ENCODE measurements at places on chromosomes 7 and 10. TPM values are rescaled to one million over a fixed set of nuclear protein-coding genes. Genes with fewer than 3 reads are reported as not detected.

GRM3 gene
- total RNA-seq: not detected

DNA sequence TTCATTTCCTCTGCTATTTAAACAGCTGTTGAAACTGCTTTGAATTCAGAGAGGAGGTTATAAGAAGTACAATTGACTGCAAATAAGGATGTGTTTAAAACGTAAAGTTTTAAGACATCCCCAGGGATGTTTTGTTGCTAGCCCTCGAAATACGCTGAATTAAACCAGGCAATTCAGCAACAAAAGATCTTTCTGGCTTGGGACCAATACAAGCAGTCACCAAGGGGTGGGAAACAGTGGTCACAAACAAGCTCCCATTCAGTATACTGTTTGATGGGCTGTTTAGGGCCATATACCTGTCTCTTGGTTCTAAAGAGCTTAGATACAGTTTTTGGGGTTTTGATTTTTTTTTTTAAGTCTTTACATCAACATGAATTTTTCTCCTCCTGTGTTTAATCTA, 446.3 kb upstream of the POT1 start:
- DNase-seq: no peak

DNA sequence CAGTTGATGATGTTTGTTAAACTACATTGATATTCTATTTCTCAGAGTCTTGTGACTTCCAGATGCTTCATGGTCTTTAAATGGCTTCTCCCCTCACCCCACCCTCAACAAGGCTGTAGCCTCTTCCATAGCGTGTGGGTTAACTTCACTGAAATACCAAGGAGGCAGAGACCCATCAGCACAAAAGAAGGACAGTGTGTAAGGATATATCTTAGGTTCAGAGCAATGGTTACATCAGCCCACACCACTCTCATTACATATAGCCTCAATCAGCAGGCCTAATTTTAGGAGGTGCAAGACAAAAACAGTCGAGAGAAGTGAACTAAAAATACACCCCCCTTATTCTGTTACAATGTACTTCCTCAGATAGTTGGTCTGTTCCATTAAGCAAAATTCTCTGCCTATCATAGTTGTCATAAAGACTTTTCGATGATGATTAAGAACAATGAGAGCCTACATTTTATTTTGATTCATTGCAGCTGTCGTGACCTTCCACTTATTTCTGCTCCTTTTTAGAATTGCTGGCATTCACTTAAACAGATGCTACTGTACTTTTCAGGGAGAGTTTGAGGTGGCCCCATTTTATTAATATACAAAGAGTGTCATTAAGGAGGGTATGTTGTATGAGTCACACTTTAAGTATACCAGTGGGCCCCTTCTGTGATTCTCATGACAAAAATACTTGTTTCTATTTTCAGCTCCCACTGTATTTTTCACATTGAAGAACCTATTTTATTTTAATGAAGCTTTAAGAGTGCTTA, 52.1 kb downstream of the WIPF3 start:
- peak; percentile 39 for DNase-seq

GRCh38 chr7:77450054-77450453, 33.9 kb upstream of the GSAP start:
- DNase-seq: peak; percentile 46

DNA sequence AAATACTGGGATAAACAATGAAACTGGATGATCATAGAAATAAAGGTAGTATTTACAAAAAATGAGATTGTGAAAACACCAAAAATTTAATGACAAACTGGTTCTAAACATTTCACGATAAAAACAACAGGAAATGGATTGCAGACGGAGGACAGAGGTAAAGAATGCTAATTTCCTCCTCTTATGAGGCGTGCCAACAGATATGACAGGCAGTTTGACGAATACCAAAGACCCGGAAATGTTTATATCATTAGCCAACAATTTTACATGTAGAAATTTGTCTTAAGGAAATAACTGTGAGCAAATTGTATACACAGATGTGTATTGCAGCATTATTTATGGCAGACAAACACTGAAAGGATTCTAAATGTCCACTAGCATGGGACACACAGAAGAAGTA, 162.0 kb upstream of the MGMT start:
- no peak for DNase-seq

Measured in RPMI7951 (cell line).